Activated naive CD8-positive, alpha-beta T cell treated with anti-CD3 and anti-CD28 coated beads for 36 hours (primary cell): ENCODE measurements at places on chromosomes 16 and 17.

GRCh38 chr17:70677783-70678647, 508.7 kb downstream of the KCNJ2 start:
- DNase-seq = no peak

GRCh38 chr17:32794533-32795246, 82.2 kb downstream of the MYO1D start:
- no peak for DNase-seq

GRCh38 chr16:3101018-3101840, 2.1 kb upstream of the ZSCAN10 start:
- no peak for DNase-seq

DNA sequence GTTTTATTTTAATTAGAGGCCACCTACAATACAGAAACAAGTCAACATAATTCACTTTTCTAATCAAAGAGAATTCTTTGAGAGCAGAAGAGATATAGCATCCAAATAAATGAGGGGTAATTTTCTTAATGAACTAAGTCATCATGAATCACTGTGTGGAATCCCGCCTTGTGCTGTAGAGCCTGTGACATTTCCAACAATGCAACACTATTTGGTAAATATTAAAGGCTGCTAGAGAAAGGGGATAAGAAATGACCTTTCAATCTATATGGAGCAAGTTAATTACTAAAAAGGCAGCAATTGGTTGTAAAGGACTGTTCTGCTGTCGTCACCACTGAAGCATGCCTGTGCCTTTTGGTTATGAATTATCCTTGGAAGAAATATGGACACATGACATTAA, 345.7 kb upstream of the MAF start:
- no peak for DNase-seq

DNA sequence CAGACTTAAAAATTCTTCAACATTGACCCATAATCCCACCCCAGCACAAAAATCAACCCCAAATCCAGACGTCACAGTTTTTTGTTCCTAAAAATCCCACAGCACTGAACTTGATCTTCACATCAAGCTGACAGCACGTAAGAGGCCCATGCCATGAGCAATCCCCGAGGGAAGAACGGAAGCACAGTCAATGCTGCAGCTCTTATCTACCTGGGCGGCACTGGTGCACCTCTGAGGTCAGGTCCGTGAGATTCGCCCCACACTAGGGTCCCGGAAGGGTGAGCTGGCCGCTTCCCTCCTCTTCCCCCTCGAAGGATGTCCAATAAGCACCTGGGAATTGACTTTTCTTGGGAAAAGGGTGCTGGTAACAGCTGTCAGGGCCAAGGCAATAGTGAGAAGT, 11.3 kb upstream of the ITGAE start:
- DNase-seq = no peak

GRCh38 chr17:51914577-51914976, 243.9 kb downstream of the CA10 start:
- DNase-seq = no peak

GRCh38 chr17:31486351-31487062, 95.0 kb downstream of the RAB11FIP4 start:
- no peak for DNase-seq

DNA sequence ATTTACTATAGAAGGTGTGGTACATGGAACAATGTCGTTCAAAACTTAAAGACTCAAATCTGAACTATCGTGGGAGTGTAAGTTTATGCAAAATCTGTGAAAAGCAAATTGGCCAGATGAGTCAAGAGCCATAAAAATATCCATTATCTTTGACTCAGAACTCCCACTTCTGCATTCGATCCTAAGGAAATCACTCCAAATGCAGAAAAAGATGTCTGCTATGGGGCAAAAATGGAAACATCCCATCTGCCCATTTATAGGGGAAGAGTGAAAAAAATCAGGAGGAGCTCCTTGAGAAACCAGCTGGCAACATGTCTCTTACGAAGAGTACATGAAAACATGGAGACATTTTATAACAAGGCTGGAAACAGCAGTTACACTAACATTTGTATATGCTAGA, 43.6 kb upstream of the CCDC182 start:
- no peak for DNase-seq

DNA sequence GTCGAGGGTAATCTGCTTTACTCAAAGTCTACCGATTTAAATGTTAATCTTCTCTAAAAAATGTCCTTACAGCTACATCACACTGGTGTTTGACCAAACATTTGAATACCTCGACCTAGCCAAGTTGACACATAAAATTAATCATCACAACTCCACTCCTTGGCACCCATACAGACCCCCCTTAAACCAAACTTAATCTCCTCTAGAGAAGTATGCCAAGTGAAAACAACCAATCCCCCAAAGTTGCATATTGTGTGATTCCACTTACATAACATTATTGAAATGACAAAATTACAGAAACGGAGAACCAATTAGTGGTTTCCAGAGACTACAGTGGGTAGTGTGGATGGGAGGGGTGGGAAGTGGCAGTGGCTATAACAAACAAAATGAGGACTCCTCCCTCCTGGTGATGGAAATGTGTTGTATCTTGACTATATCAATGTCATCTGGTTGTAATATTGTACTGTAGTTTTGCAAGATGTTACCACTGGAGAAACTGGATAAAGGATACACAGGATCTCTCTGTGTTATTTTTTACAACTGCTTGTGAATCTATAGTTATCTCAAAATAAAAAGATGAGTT, 39.4 kb downstream of the CAPNS2 start:
- DNase-seq = no peak

GRCh38 chr16:84582958-84583516, 34.8 kb downstream of the COTL1 start:
- no peak for DNase-seq

DNA sequence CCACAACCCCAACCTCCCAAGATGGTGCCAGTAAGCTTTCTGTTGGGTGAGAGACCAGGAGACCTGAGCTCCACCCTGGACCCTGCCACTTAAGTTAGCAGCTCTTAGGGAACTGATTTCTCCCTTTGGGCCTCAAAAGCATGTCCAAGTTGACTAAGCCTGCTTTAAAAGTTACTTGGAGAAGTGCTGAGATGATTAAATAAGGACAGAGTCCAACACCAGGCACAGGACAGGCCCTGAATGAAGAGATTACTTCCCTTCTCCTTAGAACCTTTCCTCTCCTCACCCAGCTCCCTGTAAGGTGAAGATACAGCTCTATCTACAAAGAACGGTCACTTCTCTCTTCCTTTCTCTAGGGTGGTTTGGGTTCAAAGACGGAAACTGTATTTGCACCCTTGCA, 162.6 kb downstream of the XYLT1 start:
- DNase-seq = no peak

- peak; percentile 31 for DNase-seq
Observed at GRCh38 chr16:71230122-71230845, at the start of gene HYDIN. HYDIN (minus strand) TSS chr16:71230722; CDS start chr16:71186895, 43,827 bp downstream.

- DNase-seq = no peak
Observed at GRCh38 chr17:72361892-72362291, 241.1 kb downstream of the SOX9 start.

GRCh38 chr17:60501589-60501988, 24.5 kb downstream of the APPBP2 start:
- DNase-seq = no peak

DNA sequence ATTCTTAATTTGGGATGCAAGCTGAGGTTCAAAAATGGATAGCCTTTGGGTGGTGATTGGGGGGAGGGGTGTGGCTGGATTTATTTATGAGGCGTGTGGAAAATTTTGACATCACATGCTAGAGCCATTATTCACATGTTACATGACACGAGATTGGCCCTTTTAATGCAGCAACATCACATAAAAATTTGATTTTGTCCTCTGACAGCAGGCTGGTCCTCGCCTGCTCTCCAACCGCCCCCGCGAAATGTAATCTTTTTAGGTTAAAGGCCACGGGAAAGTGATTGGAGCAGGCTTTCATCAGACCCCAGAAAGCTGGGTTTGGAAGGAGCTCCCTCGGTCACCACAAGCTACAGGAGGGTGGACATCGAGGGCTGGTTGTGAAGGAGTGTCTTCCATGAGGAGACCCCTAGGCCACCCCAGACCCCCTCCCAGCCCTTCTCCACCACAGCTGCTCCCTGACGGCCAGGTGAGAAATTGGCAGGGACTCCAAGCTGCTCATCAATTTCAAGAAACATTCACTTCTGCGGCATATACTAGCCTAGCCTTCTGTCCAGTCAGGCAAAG, 502.7 kb upstream of the PSMD7 start:
- no peak for DNase-seq

- no peak for DNase-seq
Observed at GRCh38 chr17:14078027-14078426, 8.7 kb downstream of the COX10 start.
